ENCODE measurements at places on chromosomes 12 and 14. TPM values are rescaled to one million over a fixed set of nuclear protein-coding genes. Genes with fewer than 3 reads are reported as not detected.

The ENDOU gene
- total RNA-seq, result not detected

GRCh38 chr14:92719890-92720323 lies 28.5 kb downstream of the LGMN start:
- peaks cover 3% of the 10 kb centered on the region for H3K36me3 ChIP-seq
- no peak overlapping the region for H3K27ac ChIP-seq
- no peaks in the 10 kb centered on the region for H3K27me3 ChIP-seq
- no peaks in the 10 kb centered on the region for H3K4me1 ChIP-seq
- H3K4me3 ChIP-seq, result no peak overlapping the region

The ACSS3 gene
- 24.7 TPM for total RNA-seq

DNA sequence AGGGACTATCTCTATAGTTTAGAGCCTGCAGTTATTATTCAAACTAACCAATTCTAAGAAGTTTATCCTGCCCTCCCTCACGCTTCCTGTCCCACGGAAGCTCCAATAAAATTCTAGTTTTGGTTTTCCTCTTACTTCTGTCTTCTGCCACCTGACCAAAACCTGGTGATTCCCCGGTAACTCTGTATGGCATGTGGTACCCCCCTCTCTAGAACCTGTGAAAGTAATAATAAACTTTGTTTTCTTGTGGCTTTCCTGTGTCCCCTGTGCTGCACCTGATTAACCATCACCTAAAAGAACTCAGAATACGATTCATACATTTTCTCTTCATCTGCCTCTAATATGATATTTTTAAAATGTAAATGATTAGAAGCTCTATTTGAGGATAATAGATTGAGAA lies 379.8 kb downstream of the APAF1 start:
- H3K36me3 ChIP-seq, result no peaks in the 10 kb centered on the region
- no peak overlapping the region for H3K4me3 ChIP-seq
- no peaks in the 10 kb centered on the region for H3K27me3 ChIP-seq
- H3K27ac ChIP-seq, result no peak overlapping the region
- no peaks in the 10 kb centered on the region for H3K4me1 ChIP-seq

DNA sequence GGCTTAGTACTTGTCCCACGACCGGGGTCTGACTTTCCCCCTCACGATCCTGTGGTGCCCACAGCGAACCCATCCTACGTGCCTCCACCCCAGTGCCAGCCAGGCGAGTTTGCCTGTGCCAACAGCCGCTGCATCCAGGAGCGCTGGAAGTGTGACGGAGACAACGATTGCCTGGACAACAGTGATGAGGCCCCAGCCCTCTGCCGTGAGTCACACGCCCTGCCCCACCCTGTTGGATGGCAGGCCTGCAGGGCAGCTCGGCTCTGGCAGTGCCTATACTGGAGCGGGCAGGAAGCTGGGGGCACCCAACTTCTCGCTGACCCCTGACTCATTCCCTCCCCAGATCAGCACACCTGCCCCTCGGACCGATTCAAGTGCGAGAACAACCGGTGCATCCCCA lies 18.3 kb upstream of the LRP1-AS start:
- H3K36me3 ChIP-seq, result peaks cover 70% of the 10 kb centered on the region
- no peaks in the 10 kb centered on the region for H3K4me1 ChIP-seq
- H3K4me3 ChIP-seq, result no peak overlapping the region
- H3K27ac ChIP-seq, result no peak overlapping the region

- no peak overlapping the region for H3K4me3 ChIP-seq
- no peaks in the 10 kb centered on the region for H3K4me1 ChIP-seq
- DNase-seq, result no peak
- no peaks in the 10 kb centered on the region for H3K27me3 ChIP-seq
Measured at GRCh38 chr12:80217011-80217535, 117.7 kb downstream of the OTOGL start.

The PRB2 gene
- total RNA-seq, result not detected

The DNAI7 gene
- total RNA-seq, result 0.17 TPM

DNA sequence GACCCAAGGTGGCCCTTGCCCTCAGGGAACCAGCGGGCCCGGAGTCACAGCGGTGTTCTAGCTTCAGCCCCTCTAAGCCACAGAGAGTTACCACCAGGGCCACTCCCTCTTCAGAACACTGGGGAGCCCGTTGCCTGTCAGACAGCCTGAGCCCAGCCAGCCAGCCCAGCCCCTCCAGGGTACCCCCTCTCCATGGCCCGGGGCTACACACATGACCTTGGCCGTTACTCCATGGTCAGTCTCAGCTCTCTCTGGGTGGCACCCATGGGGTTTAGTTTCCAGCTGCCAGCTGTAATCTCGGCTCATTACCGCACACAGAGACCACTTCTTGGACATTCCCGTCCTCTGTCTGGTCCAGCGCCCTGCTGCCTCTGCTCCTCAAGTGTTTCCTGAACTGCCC lies 35.0 kb downstream of the PPP2R5C start:
- H3K4me1 ChIP-seq, result peaks cover 6% of the 10 kb centered on the region
- no peaks in the 10 kb centered on the region for H3K36me3 ChIP-seq
- H3K4me3 ChIP-seq, result no peak overlapping the region
- no peaks in the 10 kb centered on the region for H3K27me3 ChIP-seq
- no peak overlapping the region for H3K27ac ChIP-seq

The HOXC4 gene
- not detected for total RNA-seq

DNA sequence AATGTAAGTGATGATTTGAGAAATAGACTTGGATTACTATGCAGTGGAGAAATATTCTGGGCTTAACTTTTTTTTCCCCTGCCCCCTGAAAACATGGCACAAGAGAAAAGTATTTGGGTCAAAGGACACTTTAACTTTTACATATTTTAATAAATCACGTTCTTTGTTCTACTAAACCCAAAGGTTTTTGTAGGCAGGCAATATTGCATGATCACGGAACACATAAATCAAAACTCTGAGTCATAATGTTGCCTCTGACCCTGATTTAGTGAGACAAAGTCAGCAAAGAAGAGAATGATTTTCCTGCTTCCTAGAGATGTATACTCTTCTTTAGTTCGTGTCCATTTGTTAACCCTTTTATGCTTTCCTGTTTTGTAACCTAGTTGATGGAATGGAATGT lies 38.0 kb downstream of the ABCD2 start:
- no peak overlapping the region for H3K27ac ChIP-seq
- H3K4me3 ChIP-seq, result no peak overlapping the region
- DNase-seq, result no peak

- peak overlapping the region; percentile 77 for H3K27ac ChIP-seq
- H3K36me3 ChIP-seq, result no peaks in the 10 kb centered on the region
- H3K27me3 ChIP-seq, result no peaks in the 10 kb centered on the region
- H3K4me3 ChIP-seq, result peak overlapping the region; percentile 15
- no peak for DNase-seq
Measured at GRCh38 chr12:110224379-110225304, 56.4 kb upstream of the ATP2A2 start.

The KRT77 gene
- total RNA-seq, result not detected

DNA sequence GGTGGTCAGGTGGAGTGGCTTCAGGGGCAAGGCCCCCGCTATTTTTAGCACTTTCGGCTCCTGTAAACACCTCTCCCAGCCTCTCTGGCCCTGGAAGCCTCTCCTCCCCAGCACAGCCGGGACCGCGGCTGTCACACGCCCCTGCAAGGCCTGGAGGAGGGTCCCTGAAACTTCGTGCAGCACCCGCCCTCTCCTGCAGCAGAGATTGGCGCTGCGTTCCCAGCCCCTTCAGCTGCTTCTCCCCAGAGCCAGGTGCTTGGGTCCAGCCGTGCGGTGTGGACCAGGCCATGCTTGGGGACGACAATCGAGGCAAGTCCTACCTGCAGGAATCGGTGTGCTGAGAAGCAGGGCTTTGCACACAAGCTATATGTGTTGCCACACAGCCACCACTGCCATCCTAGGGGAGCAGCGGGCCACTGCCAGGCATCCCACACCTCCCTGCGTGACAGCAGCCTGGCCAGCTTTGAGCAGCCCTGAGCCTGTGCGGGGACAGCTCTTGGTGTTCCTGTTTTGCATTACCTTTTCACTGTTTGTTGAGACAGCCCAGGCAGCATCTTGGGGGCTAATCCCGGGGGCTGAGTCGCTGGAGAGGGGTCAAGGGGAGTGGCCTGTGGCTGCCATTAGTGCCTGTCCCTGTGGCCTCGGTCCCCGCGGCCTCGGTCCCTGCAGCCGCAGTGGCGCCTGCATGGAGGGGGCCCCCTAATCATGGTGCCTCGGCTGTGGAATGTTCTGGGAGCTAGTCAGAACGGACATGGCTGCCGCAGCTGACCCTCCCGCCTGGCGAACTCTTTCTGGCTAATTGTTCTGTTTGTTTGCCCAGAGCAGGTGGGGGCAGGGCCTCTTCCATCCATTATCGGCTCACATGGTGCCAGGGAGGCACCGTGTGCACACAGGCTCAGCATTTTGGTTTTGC lies 27.6 kb upstream of the TRAF3 start:
- no peak overlapping the region for H3K4me3 ChIP-seq
- no peaks in the 10 kb centered on the region for H3K36me3 ChIP-seq
- no peaks in the 10 kb centered on the region for H3K4me1 ChIP-seq
- DNase-seq, result no peak
- no peaks in the 10 kb centered on the region for H3K27me3 ChIP-seq

DNA sequence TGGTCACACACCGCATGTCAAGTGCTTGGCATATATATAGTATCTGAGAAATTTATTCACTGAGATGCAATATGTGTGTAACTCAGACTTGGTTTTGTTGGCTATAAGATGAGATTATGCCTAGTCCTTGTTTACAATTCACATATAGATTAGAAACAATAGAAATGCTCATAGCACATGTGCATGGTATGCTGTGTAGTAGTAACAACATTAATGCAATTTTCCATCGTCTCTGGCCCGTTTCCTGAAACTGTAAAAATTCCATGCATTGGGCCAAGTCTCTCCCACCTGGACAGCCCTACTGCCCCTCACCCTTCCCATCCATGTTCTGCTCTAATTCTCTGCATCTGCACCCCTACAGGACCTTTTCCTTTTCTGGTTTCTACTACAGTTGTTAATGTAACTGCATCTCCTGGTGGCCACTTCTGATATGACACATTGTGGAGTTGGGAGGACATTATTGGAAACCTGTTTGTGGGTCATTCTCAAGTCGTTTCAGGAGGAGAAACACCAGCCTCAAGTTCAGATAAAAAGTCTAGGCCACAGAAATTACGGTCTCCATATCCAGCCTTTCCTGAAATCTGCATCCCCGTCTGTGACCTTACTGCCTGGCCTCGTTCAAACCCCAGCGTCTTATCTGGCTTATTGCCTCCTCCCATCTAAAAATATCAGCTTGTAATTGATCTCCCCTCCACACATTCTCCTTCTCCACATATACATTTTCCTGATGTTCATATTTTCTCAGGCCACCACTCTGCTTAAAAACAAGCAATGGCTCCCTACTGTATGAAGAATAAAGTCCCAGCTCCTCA lies 37.5 kb downstream of the EMP1 start:
- H3K27ac ChIP-seq, result no peak overlapping the region
- no peaks in the 10 kb centered on the region for H3K4me1 ChIP-seq
- no peak overlapping the region for H3K4me3 ChIP-seq

DNA sequence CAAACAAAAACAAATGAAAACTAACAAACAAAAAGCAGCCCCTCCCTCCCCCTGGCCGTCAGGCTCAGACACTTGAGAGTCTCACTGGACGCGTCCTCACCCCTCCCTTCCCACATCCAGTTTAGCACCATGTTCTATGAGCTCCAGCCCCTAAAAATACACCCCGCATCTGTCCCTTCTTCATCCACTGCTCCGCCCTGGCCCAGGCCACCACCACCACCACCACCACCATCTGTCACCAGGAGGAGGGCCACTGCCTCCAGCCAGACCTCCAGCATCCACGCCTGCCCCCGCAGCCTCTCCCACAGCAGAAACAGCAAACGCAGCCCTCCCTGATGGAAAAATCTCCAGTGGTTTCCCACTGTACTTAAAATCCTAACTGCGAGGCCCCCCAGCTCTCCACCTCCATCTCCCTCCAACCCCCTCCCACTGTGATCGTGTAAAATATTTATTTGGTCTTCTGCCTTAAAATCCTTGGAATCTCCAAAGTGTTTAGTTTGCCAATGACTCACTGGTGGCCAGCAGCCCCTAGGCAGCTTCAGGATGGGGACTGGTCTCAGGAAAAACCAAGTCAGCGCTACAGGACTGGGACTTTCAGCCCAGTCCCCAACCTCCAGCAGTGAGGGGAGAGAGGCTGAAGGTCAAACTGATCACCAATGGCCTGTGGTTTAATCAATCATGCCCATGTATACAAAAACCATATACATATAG lies 95.1 kb downstream of the SCARB1 start:
- peaks cover 3% of the 10 kb centered on the region for H3K4me1 ChIP-seq
- no peak overlapping the region for H3K27ac ChIP-seq
- no peak overlapping the region for H3K4me3 ChIP-seq
- no peaks in the 10 kb centered on the region for H3K36me3 ChIP-seq
- no peak for DNase-seq

GRCh38 chr14:106883218-106883692 lies 1356.9 kb downstream of the TMEM121 start:
- H3K27ac ChIP-seq, result no peak overlapping the region
- DNase-seq, result no peak
- no peak overlapping the region for H3K4me3 ChIP-seq
- no peaks in the 10 kb centered on the region for H3K36me3 ChIP-seq

Data from liver (tissue), 10 donors.